ENCODE measurements at places on chromosomes 6 and 20. TPM values are rescaled to one million over a fixed set of nuclear protein-coding genes. Genes with fewer than 3 reads are reported as not detected.

The HLA-DOB gene
- polyA plus RNA-seq: 845 TPM

The ZNF334 gene
- polyA plus RNA-seq: 0.21 TPM

The SLCO4A1 gene
- polyA plus RNA-seq: 0.74 TPM

The PRRT1 gene
- not detected for polyA plus RNA-seq

The CFB gene
- 1.6 TPM for polyA plus RNA-seq

The NRSN1 gene
- polyA plus RNA-seq: not detected

The LY6G6D gene
- not detected for polyA plus RNA-seq

The POPDC3 gene
- not detected for polyA plus RNA-seq

The FKBP1C gene
- polyA plus RNA-seq: 0.19 TPM

The SYCP2L gene
- not detected for polyA plus RNA-seq

The BTN2A1 gene
- 11.0 TPM for polyA plus RNA-seq

The ID1 gene
- 0.86 TPM for polyA plus RNA-seq

The GINS1 gene
- 1.7 TPM for polyA plus RNA-seq

The HEY2 gene
- 0.48 TPM for polyA plus RNA-seq

DNA sequence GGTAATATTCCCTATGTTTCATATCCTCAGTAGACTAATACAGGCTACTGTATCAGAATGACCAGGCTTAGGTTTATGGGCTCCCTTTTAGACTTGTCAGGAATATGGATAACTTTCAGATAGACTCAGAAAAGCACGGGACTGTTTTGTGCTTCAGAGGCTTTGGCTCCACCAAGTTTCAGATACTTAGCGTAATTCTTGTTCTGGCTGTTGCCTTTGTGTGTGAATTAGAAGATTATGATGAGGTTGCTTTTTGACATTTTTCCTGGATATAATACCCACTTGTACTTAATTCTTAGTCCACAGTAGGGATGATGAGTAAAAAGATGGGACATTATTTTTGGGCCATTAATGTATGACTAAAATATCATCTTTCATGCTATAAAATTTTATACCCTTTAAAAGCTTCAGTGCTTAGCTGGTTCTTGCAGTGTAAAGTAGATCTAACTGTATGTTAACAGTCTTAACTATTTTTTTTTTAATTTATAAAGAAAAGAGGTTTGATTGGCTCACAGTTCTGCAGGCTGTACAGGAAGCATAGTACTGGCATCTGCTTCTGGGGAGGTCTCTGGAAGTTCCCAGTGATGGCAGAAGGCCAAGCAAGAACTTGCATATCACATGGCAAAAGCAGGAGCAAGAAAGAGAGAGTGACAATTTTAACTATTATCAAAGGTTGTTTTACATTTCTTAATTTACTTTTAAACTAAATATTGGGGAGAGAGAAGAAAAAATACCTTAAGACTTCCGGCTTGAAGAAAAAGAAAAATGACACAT is 120.7 kb downstream of the ZFAND3 start:
- H3K27me3 ChIP-seq: no peaks in the 10 kb centered on the region
- no peaks in the 10 kb centered on the region for H3K36me3 ChIP-seq
- no peak for DNase-seq
- H3K27ac ChIP-seq: no peak overlapping the region

- no peaks in the 10 kb centered on the region for H3K36me3 ChIP-seq
- H3K27ac ChIP-seq: no peak overlapping the region
- no peak for DNase-seq
- H3K4me1 ChIP-seq: no peaks in the 10 kb centered on the region
- peaks cover 47% of the 10 kb centered on the region for H3K27me3 ChIP-seq
These were observed 80.6 kb downstream of the FNDC1 start for GRCh38 chr6:159249752-159250151.

DNA sequence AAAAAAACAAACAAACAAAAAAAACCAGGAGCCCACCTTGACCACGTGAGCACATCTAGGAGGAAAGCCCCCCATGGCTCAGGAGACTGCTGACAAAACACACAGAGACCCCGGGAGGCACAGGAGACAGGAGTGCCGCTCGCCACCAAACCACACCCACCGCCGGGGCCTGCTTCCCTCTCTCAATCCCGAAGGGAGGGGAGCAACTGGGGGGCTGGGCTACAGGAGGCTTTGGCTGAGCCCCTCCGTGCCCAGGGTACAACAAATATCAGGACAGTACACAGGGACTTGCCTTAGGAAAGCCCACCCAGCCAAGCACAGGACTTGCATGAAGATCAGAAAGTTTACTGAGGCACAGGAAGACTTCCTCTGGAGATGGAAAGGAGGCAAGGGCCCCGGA is 102.5 kb downstream of the TAF4 start:
- H3K27me3 ChIP-seq: peaks cover 29% of the 10 kb centered on the region
- no peaks in the 10 kb centered on the region for H3K36me3 ChIP-seq
- no peak overlapping the region for H3K4me3 ChIP-seq
- no peak overlapping the region for H3K27ac ChIP-seq

DNA sequence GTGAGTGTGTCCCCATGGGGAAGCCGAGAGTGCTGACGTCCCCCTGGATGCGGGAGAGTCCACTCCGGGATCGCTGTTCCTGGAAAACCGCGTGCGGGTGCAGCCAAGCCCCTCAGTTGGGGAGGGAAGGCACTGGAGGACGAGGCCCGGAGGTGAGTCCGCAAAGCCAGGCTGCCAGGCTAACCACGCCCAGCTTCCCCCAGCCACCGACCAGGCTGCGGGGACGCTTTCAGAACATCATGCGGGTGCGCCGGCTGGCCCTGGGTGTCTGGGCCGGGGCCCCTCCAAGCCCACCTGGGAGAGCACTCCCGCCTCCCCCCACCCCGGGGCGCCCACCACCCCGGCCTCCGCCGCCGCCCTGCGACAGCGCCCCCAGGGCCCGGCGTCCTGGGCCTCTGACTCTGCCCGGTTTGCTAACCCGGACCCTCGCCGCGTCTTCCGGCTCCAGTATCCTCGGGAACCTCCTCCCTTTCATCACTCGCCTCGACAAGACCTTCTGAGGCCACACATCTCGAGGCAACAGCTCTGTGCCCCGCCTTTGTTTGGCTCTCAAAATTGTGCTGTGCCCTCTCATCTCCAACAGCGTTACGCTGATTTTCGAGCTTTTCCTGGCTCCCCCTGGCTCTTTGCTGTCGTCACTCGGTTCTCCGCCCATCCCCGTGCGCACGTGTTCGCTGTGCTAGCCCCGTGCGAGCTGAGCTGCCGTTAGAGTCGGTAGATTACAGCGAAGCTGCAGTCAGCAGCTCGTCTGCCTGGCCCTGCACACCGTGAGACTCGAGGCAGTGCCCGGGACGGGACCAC is 47.1 kb upstream of the ENTPD6 start:
- no peaks in the 10 kb centered on the region for H3K36me3 ChIP-seq
- H3K27me3 ChIP-seq: peaks cover 58% of the 10 kb centered on the region
- peak overlapping the region; percentile 80 for H3K4me3 ChIP-seq
- no peak overlapping the region for H3K27ac ChIP-seq
- DNase-seq: peak; percentile 36

GRCh38 chr6:144285548-144285797 is 338 bp downstream of the UTRN start:
- H3K4me1 ChIP-seq: peaks cover 34% of the 10 kb centered on the region
- peak overlapping the region; percentile 96 for H3K4me3 ChIP-seq
- peaks cover 12% of the 10 kb centered on the region for H3K27me3 ChIP-seq
- DNase-seq: no peak

DNA sequence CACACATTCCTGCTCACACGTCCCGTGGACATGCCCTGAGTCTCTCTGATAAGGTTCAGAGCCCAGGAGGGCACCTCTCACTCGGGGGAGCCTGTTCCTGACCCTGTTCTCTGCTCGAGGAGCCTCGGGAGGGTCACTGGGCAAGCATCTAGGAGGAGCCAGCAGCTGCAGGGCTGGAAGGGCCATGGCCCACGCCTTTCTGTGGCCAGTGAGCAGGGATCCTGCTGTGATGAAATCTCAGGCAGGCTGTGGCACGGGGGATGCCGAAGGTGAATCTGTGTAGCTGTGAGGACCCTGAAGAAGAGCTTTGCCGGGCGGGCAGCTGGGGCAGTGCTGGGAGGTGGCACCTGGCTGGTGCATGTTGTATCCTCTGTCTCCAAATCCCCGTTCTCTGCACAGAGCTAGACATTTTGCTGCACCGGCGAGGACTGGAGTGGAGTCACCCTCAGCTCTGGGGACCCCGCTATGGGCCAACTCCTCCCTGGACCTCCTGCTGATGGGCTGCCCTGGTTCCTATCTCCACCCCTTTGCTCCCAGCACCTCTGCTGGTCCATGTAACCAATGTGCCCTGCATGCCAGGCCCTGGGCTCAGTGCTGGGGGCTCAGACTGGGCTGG is 7.1 kb upstream of the NPBWR2 start:
- H3K4me3 ChIP-seq: no peak overlapping the region
- DNase-seq: no peak

GRCh38 chr6:138492113-138492512 is 7.2 kb downstream of the NHSL1 start:
- peaks cover 8% of the 10 kb centered on the region for H3K27me3 ChIP-seq
- no peaks in the 10 kb centered on the region for H3K4me1 ChIP-seq
- no peak overlapping the region for H3K4me3 ChIP-seq
- H3K27ac ChIP-seq: no peak overlapping the region
- no peak for DNase-seq
- H3K36me3 ChIP-seq: no peaks in the 10 kb centered on the region

DNA sequence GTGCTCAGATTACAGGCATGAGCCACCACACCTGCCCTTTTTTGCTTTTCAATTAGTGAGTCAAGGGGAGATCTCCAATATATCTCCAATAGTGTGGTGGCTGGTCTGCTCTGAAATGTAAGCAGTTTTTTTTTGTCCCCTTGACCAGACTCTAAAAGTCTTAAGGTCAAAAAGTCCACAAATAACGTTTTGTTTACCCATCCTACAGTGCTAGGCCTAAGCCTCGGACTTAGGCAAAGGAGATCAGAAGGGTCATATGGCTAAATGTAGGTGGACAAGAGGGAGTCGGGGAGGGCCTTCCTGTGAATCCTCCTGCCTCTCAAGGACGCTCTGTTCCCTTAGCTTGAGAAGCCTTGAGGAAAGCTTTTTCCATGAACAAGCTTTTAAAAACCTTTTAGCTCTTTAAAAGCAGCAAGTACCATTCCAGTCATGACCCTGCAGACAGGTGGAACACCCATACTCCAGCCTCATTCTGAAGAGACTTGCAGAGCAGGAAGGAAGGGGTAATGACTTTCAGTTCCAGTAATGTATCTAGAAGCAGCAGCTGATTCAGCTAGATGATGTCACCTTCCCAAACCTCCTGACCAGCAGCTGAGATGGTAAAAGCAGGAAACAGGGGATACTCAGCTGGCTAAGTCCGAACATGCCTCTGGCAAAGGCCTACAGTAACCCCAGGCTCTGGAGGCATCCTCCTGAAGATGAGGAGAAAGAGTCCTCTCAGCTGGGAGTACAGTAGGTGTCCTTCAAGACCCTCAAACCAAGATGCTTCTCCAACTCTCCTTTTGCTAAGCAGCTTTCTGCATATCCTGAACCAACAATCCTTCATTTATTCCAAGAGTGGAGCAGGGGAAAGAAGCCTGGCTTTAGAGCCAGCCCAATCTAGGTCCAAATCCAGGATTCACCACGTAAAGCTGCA is 23.6 kb downstream of the BCL2L1 start:
- H3K27ac ChIP-seq: no peak overlapping the region
- H3K4me1 ChIP-seq: peaks cover 36% of the 10 kb centered on the region
- DNase-seq: no peak

DNA sequence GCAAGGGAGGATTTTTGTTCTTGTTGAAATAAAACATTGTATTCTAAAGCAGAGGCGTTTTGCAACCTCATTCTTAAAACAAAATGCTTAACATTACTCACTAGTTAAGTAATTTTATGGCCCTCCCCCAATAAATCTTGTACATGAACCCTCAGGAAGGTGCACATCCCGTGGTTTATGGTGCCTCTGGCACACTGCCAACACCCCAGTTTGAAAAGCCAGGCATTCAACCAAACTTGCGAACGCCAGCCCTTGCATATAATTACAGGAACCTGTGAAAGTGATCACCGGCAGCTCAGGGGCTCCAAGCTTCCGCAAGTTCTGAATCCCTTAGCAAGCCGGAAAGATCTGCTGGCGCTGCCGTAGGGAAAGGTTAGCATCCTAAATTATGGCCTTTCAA is 1109.0 kb upstream of the FLRT3 start:
- H3K4me1 ChIP-seq: no peaks in the 10 kb centered on the region
- peaks cover 24% of the 10 kb centered on the region for H3K27me3 ChIP-seq
- no peak overlapping the region for H3K27ac ChIP-seq
- no peak overlapping the region for H3K4me3 ChIP-seq

- DNase-seq: no peak
- H3K4me1 ChIP-seq: no peaks in the 10 kb centered on the region
- peaks cover 8% of the 10 kb centered on the region for H3K27me3 ChIP-seq
- no peaks in the 10 kb centered on the region for H3K36me3 ChIP-seq
- H3K27ac ChIP-seq: no peak overlapping the region
- no peak overlapping the region for H3K4me3 ChIP-seq
These were observed 60.9 kb downstream of the C6orf58 start for GRCh38 chr6:127637830-127638409.

All from naive B cell (primary cell).